HEK293T (cell line): ENCODE measurements at places on chromosomes 2 and 18.

- DNase-seq = no peak
These were observed 406.2 kb downstream of the MTX2 start for GRCh38 chr2:176675271-176675949.

DNA sequence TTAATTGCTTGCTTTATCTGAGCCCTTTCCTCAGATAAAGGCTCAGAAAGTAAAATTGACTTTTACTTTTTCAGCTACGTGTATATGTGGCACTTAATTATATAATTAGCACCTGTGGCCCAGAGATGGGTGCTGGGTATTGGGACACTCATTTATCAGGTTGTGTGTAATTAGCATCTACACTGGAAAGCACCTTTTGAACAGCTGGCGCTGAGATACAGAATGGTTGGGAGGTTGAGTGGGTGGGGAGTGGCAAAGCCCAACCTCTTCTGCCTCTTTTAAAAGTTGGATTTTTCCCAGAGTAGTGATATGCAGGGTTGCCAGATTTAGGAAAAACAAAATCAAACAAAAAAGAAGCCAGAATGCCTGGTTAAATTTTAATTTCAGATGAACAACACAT is 23.9 kb downstream of the SPTBN1 start:
- no peak for DNase-seq

- DNase-seq = no peak
These were observed 55.9 kb downstream of the TRPM8 start for GRCh38 chr2:233972941-233973575.

DNA sequence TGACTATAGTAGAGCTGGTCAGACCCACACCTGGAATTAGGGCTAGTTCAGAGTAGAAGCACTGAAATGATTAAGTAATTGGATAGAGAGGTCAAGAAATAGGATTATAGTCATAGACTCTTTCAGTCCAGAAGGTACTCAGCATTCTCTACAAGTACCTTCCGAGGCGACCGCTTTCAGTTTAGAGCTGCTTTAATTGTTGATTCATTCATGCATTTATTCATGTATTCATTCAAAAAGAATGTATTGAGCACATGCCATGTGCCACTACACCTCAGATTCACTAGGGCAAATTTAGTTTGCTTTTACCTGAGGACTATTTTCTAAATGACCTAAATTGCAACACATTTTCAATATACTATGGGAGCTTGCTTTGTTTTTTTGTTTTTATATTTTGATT is 48.7 kb downstream of the CRIM1 start:
- DNase-seq = no peak

GRCh38 chr2:223647258-223647952 is 45.2 kb upstream of the SCG2 start:
- no peak for DNase-seq

DNA sequence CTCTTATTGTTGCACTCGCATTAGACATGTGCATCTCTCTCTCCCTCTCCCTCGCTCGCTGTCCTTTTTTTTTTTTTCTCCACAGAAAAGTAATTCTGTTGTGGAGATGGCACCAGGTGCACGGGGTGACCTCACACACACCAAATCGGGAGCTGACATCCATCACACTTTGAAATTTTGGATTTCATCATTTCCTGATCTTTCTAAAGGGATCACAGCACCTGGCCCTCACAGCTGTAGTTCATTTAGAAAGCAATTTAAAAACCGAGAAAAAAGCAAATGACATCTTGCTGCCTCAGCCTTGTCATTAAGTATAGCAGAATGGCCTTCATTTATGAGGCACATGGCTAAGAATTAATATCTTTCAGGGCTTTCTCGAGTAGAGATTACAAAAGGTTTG is 717.2 kb downstream of the RNF144A start:
- DNase-seq = no peak

DNA sequence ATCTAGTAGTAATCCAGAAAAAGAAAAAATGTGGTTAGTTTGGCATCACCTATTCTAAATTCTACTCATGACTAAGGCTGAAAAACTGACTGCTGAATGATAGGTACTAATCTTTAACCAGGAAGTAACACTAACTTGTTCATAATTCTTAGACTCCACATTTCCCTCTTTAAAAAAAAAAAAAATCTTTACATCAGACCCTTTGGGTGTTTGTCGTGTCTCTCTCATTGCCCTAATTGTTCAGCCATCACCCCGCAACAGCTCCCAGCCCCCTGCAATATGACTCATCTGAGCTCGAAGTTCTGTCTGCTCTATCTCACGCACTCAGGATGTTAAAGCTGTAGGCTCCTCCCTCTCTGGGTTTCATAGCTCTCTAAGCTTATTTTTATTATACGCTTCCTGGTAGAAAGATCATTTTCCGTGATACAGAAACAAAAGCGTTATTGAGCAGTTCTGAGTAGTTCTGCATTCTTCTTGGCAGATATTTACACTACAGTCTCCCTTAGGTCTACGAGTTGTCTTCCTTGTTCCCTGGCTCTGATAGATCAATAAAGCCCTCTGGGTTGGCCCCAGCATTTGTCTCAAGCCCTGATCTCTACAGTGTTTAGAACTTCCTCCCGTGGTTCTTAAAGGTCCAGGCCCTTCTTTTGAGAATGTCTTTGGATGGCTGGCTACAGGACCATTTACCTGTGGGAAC is 95.6 kb downstream of the TNFRSF11A start:
- no peak for DNase-seq

- no peak for DNase-seq
These were observed 80.1 kb upstream of the MAP3K20 start for GRCh38 chr2:172995323-172996244.
